ENCODE measurements at places on chromosomes 2 and 18. TPM values are rescaled to one million over a fixed set of nuclear protein-coding genes. Genes with fewer than 3 reads are reported as not detected.

DNA sequence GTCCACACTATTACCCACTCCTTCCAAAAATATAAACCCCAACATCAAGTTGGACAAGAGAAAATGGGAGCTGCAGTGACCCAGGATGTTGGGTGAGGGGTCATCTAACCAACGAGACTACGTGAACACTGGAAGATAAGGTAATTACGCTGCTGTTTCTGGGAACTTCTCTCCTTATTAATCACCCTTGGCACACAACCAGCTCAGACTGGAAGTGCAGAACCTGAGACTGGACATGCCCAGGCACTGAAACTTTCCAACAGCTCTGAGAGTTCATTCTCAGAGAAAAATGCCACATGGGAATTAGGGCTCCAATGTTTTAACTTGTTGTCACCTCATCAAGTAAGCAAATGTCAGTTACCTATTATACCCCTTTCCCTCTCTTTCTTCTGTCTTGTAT is 135.3 kb downstream of the CCDC148 start:
- no peaks in the 10 kb centered on the region for H3K27me3 ChIP-seq
- no peak overlapping the region for H3K4me3 ChIP-seq
- peaks cover 14% of the 10 kb centered on the region for H3K36me3 ChIP-seq
- no peak overlapping the region for H3K27ac ChIP-seq

DNA sequence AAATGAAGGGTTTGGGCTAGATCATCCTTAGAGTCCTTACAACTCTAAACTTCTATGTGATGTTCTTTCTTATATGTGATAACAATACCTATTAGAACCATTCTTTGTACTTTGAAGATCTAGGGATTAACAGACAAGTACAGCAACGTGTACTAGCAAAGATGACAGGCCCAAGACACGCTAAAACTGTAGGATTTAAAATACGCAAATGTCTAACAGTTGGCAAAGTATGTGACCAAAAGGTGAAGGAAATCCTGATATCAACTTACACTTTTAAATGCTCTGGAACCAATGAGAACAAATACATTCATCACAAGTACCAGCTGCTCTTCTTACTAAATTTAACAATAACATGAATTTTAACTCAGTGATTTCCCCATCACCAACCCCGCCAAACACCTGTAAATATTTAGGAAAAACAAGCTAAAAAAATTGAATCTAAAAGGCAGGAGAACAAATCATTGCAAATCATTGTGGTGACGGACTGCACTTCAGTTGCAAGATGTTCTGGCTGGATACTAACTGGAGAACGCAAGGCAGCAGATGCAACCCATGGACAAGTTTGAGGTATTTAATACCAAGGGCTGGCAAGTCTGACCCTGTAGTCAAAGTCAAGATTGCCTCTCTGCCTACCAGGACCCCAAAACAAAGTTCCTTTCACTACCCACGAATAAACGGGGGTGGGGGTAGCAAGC is 1.4 kb downstream of the ANKRD44 start:
- H3K27me3 ChIP-seq = peaks cover 68% of the 10 kb centered on the region
- no peaks in the 10 kb centered on the region for H3K36me3 ChIP-seq
- peak overlapping the region; percentile 84 for H3K4me3 ChIP-seq
- no peak overlapping the region for H3K27ac ChIP-seq

DNA sequence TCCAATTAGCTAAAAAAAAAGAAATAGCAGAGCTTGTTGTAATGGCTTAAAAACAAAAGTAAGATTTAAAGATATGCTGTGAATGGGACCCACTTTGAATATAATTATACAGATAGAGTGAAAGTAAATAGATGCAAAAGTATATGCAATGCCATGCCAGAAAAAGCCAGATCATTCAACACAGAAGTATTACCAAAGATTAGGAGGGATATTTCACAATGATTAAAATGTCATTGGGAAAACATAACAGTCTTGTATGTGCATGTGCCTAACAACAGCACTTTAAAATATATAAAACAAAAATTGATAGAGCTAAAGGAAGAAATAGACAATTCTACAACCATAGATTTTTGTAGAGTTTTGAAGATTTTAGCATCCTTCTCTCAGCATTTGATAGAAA is 19.9 kb upstream of the SIGLEC15 start:
- H3K4me1 ChIP-seq = peaks cover 21% of the 10 kb centered on the region
- H3K4me3 ChIP-seq = no peak overlapping the region

DNA sequence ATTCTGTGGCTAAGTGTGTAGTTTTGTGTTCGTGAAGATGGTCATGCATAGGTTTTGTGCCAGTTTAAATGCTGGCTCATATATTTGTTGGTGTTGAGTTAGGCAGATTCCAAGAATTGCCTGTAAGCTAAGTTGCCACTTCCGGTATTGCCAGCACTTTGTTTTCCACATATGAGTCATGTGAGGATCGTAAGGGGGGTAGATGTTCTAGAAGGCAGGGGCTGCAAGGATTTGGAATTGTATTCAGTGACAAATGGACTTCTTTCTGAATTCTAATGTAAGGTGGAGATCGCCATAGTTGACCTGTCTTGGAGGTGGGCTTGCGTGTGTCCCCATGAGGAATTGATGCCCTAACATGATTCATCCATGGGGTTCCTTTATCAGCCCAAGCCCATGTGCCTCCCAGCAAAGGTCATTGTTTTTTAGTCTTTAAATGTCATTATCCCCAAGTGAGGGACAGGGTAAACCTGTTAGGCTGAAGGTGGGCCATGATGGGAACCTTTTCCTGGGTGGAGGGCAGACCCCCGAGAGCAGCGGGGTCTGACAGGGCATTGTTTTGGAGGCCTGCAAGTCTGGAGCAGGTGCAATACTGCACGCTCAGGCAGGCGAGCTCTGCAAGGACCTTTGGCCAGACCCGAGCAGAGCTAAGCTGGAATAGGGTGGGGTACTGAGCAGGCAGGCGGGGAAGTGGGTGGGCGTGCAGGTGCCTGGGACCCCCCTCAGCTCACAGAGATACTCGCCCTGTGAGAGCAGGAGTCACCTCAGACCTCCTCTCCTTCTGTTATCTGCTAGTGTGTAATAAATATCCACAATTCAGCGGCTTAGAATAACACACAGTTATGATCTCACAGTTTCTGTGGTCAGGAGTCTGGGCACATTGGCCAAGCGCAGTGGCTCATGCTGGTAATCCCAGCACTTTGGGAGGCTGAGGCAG is 77.4 kb downstream of the LRRFIP1 start:
- peaks cover 80% of the 10 kb centered on the region for H3K4me1 ChIP-seq
- peak overlapping the region; percentile 52 for H3K27ac ChIP-seq
- peaks cover 5% of the 10 kb centered on the region for H3K36me3 ChIP-seq
- DNase-seq = no peak
- H3K27me3 ChIP-seq = no peaks in the 10 kb centered on the region

DNA sequence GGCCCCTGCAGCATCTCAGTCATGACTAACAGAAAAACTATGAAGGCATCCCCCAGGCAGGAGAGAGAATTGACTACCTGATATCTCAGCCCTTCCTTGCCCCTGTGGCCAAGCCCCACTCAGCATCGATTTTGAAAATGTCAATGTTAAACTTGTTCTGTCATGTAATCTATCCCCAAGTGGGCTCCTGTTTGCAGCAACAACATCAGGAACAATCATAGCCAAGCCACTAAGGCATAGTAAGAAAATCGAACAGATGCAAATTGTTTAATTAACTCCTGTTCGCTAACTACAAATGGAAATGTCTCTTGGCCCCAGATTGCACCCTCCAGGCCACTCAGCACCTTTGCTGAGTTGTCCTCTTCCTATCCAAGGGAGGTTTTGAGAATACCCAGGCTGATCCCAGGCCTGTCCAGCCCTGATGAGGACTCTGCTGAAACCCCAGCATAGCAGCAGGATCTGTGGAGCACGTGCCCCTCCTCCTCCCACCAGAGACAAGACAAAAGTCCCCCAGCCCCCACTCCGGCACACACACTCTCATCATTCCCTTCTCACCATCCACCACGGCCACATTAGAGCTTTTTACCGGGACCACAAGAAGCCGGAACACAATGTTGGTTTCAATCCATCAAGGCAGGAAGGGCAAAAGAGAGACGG is 150.1 kb downstream of the TNS1 start:
- no peak overlapping the region for H3K27ac ChIP-seq
- no peak overlapping the region for H3K4me3 ChIP-seq
- DNase-seq = no peak
- peaks cover 6% of the 10 kb centered on the region for H3K4me1 ChIP-seq
- no peaks in the 10 kb centered on the region for H3K27me3 ChIP-seq
- no peaks in the 10 kb centered on the region for H3K36me3 ChIP-seq

GRCh38 chr2:28580078-28580477 is 84.2 kb downstream of the PLB1 start:
- no peaks in the 10 kb centered on the region for H3K36me3 ChIP-seq
- no peak overlapping the region for H3K27ac ChIP-seq
- no peaks in the 10 kb centered on the region for H3K4me1 ChIP-seq
- no peaks in the 10 kb centered on the region for H3K27me3 ChIP-seq
- H3K4me3 ChIP-seq = no peak overlapping the region

DNA sequence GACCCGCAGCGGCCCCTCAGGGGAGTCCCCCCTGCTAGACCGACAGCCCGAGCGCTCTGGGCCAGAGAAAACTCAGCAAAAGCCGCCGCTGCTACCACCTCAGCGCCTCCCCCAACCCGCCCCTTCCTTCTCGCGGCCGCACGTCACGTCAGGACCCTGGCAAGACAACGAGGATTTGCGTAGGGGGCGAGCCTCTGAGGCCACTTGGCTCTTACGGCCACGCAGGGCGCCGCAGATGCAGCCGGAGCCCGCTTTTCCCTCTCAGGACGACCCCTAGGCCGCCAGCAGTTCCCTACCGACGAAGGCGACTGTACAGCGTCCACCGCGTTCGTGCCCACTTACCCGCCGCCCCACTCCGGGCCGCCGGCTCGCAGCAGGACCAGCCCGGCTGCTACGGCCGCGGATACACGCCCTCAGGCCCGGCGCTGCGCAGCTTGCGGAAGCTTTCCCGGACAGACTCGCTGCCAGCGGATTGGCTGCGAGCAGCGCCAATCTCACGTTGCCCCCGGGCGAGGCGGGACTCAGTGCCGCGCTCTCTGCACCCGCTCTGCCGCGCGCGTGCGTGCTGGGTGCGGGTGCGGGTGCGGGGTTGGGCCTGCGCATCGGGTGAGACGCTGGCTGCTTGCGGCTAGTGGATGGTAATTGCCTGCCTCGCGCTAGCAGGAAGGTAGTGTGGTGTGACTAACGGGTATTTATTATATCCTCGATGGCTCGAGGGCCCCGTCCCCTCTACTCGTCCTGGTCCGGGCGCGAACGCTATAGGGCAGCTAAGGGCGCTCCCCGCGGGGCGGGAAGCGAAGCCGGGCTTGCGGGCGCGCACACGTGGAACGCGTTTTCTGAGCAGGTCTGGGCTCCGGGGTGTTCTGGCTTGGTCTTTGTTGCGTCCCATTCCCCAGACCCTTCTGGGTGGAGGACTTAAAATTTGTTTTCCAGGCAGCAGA is at the start of the genes ORMDL1 and PMS1:
TSS of gene ORMDL1 (minus strand) at position 413 of the 941 bp plus-strand sequence. CDS start 1,744 bp downstream, outside the sequence.
TSS of gene PMS1 (plus strand) at position 524 of the 941 bp plus-strand sequence. CDS start 7,360 bp downstream, outside the sequence.
- peak within 1 kb of the TSS; percentile 92 for H3K27ac ChIP-seq
- peaks cover 30% of the 10 kb centered on the region for H3K4me1 ChIP-seq
- peaks cover 41% of the 10 kb centered on the region for H3K36me3 ChIP-seq
- DNase-seq = peak; percentile 93

DNA sequence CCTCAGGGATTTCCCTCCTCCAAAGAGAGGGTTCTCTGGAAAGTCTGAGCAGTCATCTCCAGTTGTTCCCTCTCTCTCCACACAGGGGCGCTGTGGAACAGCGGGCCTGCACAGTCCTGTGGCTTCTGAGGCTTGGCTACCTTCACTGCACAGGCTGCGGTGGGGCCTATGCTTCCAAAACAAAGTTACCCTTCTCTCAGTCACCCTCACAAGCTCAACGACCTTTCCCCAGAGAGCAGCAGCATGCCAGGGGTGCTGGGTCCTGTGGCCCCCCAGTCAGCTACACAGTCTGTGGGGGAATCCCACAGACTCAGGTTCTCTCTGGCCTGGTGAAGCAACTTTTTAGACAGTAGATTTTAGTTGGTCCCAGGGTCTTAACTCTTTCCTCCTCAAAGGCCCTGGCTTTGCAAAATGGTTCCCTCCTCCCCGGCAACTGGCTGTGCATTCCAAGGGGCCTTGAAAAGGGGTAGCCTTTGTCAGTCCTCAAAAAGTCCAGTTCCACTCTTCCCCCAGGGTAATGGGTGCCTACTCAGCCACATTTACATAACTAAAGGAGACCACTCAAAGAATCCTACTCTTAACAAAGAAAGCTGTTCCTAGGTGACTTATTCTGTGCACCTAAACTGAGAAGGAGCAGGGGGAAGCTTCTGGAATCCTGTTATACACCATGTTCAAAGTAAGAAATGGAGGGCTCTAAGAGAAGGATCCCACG is 14.9 kb downstream of the B3GNT7 start:
- no peaks in the 10 kb centered on the region for H3K27me3 ChIP-seq
- H3K27ac ChIP-seq = peak overlapping the region; percentile 99
- H3K36me3 ChIP-seq = peaks cover 24% of the 10 kb centered on the region
- peak; percentile 82 for DNase-seq

- H3K27me3 ChIP-seq = no peaks in the 10 kb centered on the region
- H3K4me1 ChIP-seq = no peaks in the 10 kb centered on the region
- no peak for DNase-seq
- H3K36me3 ChIP-seq = no peaks in the 10 kb centered on the region
- no peak overlapping the region for H3K4me3 ChIP-seq
- H3K27ac ChIP-seq = no peak overlapping the region
Measured at GRCh38 chr18:8326763-8327394, 282.4 kb upstream of the RAB12 start.

DNA sequence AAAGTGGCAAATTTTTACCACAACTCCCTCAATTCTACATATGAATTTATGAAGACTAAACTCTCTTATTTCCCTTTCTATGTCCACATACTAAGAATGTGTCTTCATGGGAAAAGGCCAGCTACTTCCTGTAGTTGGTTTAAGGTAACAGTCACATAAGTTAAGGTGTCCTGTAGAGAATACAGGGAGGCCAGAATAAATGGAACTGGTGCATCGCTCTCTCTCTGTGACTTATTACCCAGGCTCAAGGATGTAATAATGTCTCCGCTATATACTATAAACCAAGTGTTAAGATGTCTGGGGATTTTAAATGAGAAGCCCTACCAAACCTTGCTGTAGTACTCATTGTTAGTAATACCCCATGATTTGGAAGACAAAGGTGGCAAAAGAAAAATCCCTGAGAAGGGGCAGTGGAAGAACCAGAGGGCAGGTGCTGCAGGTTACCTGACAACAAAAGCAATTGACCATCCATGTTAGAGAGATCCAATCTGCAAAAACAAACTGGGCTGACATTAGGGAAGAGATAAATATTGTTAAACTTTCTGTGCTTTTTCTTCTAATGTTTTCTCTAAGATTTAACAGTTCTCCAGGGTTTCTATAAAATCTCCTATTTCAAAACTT is 372.8 kb downstream of the TMX3 start:
- H3K4me1 ChIP-seq = peaks cover 17% of the 10 kb centered on the region
- no peak for DNase-seq
- peak overlapping the region; percentile 69 for H3K27ac ChIP-seq
- no peak overlapping the region for H3K4me3 ChIP-seq

DNA sequence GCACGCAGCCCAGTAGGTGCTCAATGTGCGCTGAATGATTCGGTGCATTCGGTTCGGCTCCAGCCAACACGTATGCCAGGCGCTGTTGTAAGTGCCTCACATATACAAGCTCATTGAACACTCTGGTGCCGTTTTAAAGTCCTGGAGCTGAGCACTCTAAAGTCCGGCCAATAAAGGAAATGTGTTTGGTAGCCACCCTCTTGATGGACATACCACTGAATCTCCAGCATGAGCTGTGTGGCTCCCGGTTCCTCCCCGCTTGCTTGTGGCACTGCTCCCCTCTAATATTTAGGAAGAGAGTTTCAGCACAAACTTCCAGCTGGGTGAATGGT is 112.1 kb downstream of the MCFD2 start:
- no peak for DNase-seq
- peaks cover 4% of the 10 kb centered on the region for H3K27me3 ChIP-seq
- no peaks in the 10 kb centered on the region for H3K4me1 ChIP-seq
- H3K4me3 ChIP-seq = no peak overlapping the region
- no peak overlapping the region for H3K27ac ChIP-seq

Gene CROCC2
- not detected for total RNA-seq

Gene SERPINE2
- 60.4 TPM for total RNA-seq

Gene MTX2
- 37.5 TPM for total RNA-seq

Gene VWC2L
- total RNA-seq = not detected

Gene RAB17
- total RNA-seq = 140 TPM

Gene RNPEPL1
- total RNA-seq = 20.5 TPM

Gene VRK2
- 20.1 TPM for total RNA-seq

Gene CCNYL1
- total RNA-seq = 31.6 TPM
